ENCODE measurements at places on chromosomes 7 and 10.

- DNase-seq: no peak
These were observed 12.1 kb upstream of the TRUB1 start for GRCh38 chr10:114925587-114926586.

GRCh38 chr10:26494018-26494417, 55.9 kb downstream of the APBB1IP start:
- no peak for DNase-seq

GRCh38 chr7:129773328-129773731, 161.8 kb downstream of the NRF1 start:
- DNase-seq: no peak

GRCh38 chr7:41809116-41809515, 106.2 kb upstream of the INHBA start:
- DNase-seq: no peak

GRCh38 chr7:50552921-50553320, 12.3 kb downstream of the DDC start:
- DNase-seq: no peak

- no peak for DNase-seq
These were observed 99.1 kb downstream of the MBL2 start for GRCh38 chr10:52673468-52673867.

- no peak for DNase-seq
These were observed 119.4 kb upstream of the PRR15 start for GRCh38 chr7:29444267-29444666.

- DNase-seq: no peak
These were observed 15.7 kb downstream of the RBM33 start for GRCh38 chr7:155660059-155660757.

DNA sequence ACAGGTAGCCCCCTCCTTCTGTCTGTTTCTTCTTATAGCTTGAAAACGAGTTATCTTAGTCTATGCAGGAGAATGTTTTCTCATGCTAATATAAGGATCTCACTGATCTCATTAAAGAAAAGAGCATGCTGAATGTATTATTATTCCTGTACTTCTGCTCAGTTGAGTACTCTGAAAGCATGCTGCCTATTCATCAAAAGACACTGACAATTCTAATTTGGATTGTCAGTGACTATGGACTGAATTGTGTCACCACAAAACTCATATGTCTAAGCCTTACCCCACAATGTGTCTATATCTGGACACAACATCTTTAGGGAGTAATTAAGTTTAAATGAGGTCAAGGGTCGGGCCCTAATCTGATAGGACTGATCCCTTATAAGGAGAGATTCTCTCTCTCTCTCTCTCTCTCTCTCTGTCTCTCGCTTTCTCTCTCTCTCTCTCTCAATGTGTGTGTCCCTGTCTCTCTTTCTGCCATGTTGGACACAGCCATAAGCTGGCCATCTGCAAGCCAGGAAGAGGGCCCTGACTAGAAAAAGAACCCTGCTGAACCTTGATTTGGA, 98.4 kb downstream of the GNAT3 start:
- DNase-seq: no peak

DNA sequence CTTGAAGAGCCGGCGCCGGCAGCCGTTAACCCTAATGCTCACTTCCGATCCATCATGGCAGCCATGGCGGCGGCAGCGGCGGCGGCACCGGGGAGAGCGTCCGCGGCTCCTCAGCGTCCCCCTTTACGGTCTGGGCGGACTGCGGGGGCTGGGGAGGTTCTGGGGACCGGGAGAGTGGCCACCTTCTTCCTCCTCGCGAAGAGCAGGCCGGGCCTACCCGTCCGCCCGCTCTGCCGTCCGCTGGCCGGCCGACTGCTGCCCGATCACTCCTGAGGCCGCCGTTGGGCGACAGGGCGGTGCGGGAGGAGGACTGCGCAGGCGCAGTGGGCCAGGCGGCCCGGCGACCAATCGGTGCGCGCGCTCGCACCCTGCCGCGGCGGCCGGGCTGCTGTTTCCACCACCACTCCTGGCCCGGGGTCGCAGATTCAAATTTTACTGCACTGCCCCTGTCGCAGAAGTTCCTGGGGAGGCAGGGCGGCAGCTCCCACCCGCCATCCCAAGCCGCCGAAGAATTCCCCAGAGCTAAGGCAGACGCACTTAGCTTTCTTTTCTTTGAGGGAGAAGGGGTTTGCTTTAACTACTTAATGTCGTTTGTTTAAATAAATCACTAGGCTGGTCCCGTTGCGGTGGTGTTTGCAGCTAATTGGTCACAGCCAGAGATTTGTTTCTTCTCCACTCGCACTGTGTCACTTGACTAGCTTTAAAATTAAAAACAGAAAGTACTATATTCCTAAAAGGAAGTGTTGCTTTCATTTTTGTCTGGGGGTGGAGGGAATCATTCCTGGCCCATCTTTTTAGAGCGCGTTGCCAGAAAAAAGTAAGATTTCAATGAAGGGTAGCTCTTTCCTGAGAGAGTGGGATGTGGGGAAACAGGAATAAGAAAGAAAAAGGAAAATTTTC, at the start of gene KIF5B:
Gene KIF5B, minus strand, starts transcription at position 290 of the 900 bp plus-strand sequence. CDS start 452 bp downstream, outside the sequence.
- peak; percentile 89 for DNase-seq

- no peak for DNase-seq
These were observed 10.5 kb downstream of the RHBDD2 start for GRCh38 chr7:75889223-75889825.

DNA sequence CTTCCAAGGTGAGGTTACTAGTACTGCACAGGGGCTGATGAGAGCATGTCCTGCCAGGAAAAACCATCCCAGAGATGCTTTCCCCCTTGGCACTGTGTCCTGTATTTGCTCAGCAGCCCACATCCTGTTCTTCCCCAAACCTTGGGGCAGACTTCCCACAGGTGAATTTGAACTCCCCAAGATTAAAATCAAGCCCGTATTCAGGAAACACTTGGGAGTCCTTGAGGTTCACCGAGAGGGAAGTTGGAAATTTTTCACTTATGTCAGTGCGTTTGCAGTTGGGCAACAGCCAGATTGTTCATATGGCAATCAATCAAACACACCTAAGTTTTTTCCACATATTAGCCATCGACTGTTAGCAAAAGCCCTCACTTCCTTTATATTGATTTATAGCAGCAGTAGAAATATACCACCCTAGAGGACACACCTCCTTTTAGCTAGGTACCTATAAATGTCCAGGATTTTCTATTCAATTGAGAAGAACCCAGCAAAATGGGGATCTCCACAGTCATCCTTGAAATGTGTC, at the start of gene DMBT1:
Gene DMBT1, plus strand, starts transcription at position 476 of the 526 bp plus-strand sequence. Its CDS starts 17 bp downstream, at position 493.
- no peak for DNase-seq

GRCh38 chr10:5500910-5501309, 1.5 kb upstream of the CALML5 start:
- DNase-seq: no peak

DNA sequence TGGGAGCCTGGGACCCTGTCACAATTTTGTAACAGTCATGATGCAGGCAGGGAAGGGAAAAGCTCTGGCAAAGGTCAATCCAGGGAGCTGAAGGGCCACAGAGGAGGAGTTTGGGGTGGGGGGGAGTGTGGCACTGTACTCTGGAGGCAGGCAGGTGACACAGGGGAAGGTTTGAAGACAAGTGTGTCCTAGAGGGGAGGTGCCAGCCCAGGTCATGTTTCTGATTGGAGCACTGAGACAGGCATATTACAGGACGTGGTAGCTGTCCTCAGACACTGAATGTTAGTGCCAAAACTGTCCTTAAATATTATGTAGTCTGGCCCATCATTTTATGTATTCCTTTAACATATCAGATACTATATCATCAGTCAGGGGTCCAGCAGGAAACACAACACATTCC, 75.6 kb upstream of the LRRC4 start:
- no peak for DNase-seq

DNA sequence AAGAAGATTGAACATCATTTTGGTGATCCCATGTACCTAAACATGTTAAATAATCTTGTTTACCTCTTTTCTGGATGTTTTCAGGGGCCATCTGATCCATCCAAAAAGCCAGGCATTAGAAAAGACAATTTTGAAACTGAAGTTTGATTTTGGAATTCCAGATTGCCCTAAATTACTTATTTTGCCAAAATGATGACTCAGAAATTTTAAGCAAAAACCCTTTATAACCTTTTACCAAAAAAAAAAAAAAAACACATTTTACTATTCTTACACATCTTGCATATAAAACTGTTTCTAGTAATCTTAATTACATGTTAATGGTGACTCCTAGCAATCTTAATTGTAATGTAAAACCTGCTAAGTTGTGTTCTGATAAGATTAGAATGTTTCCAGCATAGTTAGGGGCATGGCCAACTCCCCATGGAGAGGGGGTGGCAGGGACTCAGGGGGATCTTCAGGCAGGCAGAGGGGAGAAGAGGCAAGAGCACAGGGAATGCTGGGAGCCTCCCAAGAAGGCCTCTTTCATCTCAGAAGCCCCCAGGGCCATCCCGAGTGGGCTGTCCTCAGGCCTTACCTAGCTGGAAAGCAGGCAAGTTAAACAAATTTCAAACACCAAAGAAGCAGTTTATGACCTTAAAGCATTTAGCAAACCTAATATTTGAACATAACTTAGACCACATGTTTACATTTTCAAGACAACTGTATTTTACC, 25.8 kb upstream of the AKR1C3 start:
- DNase-seq: no peak

DNA sequence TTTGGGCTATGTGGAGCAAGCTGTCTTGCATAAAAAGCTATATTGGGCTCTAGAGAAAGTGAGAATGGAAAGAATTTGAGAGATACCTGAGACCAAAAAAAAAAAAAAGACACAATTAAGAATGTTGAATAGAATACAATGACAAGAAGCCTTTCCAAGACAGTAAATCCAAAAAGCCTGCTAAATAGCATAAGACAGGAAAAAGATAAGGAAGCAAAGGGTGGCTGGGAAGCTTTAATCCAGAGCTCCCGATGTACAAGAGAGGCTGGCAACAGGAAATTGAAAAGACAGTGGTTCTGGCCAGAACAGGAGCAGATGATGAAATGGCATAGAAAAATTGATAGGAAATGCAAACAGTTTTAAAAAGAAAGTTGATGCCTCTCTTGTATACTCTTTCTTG, 174.9 kb downstream of the CACNA2D1 start:
- DNase-seq: no peak

DNA sequence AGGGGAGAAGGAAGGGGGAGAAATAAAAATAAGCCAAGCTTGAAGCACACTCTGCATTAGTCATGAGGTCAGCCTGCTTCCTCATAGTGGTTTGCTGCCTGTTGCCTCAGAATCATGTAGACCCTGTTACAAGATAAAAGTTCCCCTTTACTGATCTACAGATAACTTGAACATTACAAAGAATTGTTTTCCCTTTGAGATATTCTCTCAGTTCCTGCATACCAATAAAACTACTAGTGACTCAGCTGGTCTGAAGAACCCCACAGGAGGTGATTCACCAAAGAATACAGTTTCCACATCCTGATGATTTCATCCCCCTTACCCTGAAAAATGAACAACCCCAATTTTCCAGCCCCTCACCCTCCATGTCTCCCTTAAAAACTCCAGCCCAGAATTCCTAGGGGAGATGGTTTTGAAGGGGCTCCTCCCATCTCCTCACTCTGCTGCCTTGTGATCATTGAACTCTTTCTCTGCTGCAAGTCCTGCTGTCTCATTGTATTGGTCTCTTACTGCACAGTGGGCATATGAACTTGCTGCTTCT, 31.5 kb upstream of the NRP1 start:
- DNase-seq: no peak

GRCh38 chr10:126014309-126014708, 117.9 kb downstream of the FANK1 start:
- DNase-seq: no peak

DNA sequence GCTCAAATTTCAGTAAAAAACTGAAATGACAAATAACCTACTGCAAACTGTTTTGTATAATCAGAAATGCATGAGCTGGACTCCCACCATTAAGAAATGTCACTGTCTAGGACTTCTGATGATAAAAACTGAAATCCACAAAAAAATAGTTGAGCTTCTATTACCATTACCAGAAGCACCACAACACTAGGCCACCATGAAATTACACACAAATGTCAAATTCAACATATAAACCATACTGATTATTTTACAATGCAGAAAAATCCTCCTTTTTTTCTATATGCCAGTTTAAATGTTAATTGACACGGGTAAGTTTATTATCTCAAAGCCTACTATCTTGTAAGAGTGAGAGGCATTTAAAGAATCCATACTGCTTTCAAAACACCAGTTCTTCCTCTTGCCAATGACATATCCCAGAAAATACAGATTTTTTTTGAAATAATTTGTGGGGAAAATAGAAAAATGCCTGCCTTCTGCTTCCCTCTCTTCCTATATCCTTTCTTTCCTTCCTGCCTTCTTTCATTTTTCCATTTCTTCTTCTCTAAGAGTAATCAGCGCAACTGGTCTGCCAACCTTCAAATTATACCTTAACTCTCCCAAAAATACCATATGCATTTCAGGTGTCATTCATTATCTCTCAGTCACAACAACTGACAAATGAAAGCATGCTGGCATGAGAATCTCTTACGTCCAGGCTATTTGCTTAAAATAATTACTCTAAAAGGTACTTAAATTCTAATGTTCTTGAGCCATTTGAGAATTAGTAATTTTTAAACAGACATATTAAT, 12.3 kb downstream of the PDK4 start:
- no peak for DNase-seq

DNA sequence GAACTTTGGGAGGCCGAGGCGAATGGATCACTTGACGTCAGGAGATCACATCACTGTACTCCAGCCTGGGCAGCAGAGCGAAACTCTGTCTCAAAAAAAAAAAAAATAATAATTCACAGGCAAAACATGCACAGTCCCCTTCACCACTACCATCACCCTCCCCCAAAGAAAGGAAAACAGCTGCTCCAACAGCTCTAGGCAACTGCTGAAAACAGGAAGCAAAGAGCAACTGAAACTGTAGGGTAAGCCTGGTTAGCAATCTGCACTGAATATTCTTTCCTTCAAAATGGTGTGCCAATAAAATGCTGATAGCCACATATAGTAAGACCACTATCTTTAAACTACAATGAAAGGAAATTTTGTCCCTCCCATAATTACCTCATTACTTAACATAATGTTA, 11.8 kb downstream of the NT5C2 start:
- peak; percentile 34 for DNase-seq

GRCh38 chr10:29268011-29268410, 20.9 kb upstream of the LYZL1 start:
- no peak for DNase-seq

GRCh38 chr7:128104108-128104742, 73.0 kb upstream of the LRRC4 start:
- no peak for DNase-seq

- no peak for DNase-seq
These were observed 172.3 kb upstream of the ADCY1 start for GRCh38 chr7:45401851-45402250.

DNA sequence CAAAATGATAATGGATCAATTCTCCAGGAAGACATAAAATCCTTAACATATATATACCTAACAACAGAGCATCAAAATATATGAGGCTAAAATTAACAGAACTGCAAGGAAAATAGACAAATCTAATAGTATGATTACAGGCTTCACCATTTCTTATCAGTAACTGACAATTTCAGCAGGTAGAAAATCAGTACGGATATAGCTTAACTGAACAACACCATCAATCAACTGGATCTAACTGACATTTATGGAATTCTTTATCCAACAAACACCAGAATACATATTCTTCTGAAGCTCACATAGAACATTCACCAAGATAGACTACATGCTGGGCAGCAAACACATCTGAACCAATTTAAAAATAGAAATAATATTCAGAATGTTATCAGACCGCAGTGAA, 121.1 kb upstream of the CDC14C start:
- no peak for DNase-seq
